NCI-H748 treated with DMSO at 0.1 percent for 48 hours (cell line): ENCODE measurements at places on chromosomes 7 and 10.
A peak's percentile ranks its signal among the peaks of the same experiment; 100 is the strongest.

DNA sequence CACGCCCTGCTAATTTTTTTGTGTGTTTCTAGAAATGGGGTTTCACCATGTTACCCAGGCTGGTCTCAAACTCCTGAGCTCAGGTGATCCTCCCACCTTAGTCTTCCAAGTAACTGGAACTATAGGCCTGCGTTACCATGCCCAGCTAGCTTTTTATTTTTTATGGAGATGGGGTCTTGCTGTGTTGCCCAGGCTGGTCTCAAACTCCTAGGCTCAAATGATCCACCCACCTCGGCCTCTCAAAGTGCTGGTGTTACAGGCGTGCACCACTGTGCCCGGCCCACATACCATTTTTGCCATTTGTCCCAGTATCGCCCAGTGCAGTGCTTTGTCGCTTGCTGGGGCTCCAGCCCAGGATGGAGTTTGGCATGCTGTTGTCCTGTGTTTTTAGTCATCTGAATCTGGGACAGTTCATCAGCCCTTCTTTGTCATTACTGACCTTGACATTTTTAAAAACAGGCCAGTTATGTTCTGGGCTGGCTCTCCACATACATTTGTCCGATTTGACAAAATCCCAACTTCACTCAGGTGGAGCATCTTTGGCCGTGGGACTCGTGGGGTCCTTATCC, 16.7 kb downstream of the FOXK1 start:
- no peak for DNase-seq

DNA sequence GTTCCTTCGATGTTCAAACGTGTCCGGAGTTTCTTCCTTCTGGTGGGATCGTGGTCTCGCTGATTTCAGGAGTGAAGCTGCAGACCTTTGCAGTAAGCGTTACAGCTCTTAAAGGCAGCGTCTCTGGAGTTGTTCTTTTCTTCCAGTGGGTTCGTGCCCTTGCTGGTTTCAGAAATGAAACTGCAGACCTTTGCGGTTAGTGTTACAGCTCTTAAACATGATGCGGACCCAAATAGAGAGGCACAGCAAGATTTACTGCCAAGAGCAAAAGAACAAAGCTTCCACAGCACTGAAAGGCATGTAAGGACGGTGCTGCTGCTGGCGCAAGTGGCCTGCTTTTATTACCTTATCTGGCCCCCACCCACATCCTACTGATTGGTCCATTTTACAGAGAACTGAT, 931.4 kb downstream of the IPMK start:
- no peak for DNase-seq

DNA sequence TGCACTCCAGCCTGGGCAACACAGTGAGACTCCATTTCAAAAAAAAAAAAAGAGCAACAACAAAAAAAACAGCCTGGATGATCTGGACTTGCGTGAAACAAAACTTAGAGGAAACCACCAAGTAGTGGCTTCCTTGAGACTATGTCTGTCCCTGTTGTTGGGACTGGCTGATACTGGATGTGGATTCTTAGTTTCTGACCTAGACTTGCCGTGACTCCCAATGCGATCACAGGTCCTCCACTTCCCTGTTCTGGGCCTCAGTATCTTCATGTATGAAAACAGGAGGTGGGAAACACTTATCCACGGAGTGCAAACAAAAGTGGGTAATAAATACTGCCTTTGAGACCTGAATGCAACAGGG, 125.7 kb downstream of the PRPF18 start:
- DNase-seq: no peak

DNA sequence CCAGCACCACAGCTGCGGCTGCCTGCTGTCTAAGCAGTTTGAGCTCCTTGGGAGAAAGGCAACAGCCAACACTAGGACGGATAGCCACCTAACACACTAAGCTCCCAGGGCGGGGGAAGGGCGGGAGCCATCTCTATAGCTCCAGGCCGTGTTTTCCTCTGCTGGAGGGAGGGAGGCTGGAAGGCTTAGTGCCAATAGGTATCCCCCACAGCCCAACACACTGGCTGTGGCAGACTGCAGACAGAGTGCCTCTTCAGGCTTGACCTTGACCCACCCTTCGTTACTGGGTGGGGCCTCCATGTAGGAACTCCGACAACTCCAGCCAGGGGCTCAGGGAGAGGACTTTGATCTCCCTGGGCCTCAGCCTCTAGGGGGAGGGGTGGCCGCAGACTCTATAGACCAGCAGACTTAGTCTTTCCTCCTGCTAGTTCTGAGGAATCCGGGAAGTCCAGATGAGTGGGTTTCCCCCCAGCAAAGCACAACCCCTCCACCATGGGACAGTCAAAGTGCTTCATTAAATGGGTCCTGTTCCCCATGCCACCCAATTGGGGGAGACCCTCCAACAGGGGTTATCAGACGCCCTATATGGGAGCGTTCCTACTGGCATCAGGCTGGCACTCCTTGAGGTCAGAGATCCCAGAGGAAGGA, 314.4 kb upstream of the MKI67 start:
- no peak for DNase-seq

DNA sequence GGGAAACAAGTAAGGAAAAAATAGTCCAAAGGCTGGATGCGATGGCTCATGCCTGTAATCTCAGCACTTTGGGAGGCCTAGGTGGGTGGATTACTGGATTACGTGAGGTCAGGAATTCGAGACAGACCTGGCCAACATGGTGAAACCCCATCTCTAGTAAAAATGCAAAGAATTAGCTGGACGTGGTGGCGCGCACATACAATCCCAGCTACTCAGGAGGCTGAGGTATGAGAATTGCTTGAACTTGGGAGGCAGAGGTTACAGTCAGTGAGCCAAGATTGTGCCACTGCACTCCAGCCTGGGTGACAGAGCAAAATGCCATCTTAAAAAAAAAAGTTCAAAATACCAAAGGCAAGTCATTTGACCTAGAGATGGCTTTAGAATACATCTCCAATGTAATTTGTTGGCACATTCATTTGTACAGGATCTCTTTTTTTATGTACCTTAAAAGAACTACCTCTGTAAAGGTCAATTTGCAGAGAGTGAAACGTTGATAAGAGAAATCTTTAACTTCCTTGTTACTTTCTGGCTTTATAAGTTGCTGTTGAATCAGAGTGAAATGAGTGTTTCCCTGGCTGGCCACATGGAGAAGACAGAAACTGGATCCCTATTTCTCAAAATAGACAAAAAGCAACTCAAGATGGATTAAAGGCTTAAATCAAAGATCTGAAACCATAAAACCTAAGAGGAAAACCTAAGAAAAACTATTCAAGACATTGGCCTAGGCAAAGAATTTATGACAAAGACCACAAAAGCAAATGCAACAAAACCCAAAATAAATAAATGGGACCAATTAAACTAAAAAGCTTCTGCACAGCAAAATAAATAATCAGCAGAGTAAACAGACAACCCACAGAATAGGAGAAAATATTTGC, 260.7 kb downstream of the KLF6 start:
- DNase-seq: no peak

DNA sequence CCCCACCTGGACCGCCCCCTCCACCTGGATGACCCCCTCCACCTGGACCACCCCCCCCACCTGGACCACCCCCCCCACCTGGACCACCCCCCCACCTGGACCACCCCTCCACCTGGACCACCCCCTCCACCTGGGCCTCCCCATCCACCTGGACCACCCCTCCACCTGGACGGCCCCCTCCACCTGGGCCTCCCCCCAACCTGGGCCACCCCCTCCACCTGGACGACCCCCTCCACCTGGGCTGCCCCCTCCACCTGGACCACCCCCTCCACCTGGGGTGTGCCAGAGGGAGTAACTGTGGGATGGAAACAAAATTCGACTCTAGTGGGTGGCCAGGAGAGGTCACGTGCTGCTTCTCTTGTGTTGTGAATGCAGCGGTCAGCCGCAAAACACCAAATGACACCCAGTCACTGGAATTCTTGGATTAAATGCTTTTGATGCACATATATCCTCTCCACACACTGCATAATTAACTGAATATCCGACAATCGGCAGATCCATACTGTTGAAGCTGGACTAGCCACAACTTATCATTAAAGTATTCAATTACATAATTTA, 316.7 kb downstream of the PTPRN2 start:
- no peak for DNase-seq

- DNase-seq: peak; percentile 1
Observed at GRCh38 chr7:71236230-71237105, 104.5 kb downstream of the GALNT17 start.

DNA sequence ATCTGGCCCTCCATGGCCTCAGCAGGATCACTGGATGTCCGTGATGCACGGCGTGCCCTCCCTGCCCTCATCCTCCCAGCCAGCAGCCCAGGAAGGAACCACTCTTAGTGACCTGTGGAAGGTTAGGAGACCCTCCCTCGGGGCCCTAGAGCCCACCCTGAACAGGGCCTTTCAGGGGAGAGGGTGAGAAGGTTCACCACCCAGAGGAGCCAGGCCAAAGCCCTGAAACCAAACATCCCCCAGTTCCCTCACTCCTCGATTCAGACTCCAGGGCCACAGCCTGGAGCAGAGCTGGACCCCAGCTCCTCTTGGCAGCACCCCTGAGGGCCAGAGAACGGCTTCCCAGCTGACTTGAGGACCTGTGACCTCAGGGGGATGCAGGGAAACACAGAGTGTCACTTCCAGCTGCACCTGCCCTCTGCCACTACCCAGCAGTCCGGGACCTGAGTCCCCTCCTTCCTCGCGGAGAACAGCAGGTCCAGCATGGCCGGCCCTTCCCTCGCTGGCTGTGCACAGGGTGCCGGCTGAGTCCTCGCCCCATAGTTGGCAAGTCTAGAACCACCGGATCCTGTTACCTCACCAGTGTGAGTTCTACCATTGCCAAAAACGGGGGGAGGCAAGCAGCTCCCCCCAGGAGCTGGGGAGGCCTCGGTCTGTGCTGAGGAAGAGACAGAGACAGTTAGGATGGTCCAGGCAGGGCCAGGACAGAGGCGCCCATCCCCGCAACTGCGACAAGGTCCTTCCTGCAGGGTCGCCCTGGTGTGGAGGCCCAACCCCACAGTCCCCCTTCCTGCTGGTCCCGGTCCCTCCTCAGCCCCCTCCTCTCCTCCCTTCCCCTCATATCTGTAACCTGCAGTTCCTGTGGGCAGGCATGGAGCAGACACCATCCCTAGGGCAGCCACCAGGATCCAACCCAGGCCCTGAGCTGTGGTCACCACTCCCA, 158.6 kb downstream of the NRF1 start:
- DNase-seq: no peak

DNA sequence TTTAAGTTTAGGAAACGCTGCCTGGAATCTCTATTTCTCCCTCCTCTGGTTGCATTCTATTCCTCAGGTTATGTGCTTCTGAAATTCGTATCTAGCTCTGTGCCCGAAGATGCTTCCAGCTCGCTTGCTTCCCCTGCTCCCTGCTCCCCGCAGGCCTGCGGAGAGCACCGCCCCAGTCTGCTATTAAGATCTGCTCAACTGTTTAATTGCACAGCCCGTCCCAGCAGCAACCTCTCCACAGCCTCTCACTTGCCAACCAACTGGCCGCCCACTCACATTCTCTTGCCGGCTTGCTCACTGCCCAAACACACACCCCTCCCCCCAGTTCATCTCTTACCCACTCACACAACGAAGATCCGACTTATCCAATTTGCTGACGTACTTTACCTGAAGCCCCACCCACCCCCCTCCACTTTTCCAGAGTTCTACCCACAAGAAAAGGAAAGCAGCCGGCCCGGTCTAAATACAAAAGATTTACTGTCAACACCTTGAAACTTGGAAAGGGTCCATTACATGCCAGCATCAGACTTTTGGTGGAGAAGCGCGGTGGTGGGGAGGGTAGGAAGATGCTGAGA, 167.3 kb upstream of the KLF14 start:
- no peak for DNase-seq

DNA sequence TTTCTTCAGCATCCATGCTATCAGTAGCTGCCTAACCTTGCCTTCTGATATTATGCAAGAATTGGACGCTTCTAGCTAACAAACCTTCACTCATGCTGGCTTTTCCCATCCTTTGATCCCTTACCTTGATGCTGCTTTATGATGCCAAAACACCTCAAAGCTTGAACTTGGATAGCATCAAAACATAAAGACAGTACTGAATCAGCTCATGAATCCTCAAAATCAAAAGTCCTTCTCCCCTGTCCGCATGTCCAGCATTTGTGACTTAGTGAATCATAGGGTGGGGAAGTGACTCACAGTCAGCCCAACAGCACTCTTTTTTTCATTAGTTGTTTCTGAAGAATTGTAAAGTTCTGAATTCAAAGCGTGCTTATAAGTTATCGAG, 89.5 kb upstream of the PIK3CG start:
- no peak for DNase-seq

DNA sequence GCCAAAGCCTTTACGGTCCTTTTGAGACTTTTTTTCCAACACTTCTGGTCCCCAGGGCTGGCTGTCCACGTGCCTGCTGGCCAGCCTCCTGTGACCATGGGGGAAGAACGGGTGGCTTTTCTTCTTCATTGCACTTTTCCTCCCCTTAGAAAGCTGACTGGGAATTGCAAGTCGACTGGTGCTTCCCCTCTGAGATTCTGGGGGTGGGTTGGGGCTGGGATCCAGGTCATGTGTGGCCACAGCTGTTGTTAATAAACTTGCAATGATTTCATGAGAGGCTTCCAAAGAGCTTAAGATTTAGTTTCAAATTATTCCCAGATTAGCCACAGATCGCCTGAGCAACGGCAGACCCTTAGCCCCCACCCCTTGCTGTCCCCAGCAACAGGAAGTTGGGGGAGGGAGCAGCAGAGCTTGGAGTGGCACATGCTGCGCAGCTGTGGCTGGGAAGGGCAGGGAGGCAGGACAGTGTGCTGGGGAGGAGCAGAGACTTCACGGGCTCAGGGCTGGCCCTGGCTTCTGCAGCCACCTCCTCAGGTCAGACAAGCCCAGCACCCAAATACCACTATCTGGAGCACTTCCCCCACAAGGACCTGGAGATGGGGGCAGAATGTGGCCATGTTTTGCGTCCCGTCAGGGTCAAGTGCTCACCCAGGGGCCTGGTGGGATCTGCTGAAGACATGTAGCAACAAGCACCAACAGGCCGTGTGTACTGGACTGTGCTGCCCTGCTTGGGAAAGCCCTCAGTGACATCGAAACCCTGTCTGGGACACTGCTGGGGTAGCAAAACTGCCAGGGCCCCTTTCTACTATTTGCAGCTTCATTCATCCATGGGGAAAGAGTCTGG, 147.1 kb downstream of the RNF216 start:
- no peak for DNase-seq

DNA sequence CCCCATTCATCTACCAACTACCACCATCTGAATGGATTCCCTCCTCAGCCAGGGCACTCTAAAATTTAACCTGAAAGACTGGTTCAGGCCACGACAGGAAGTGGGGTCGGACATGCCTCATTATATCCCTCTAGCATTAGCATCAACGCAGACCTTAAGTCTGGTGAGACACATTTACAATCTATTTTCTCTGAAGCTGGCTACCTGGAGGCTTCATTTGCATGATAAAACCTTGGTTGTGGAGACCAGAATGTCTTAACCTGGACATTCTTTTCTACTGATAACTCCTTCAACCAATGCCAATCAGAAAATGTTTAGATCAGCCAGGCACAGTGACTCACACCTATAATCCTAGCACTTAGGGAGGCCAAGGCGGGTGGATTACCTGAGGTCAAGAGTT, 42.3 kb downstream of the SVOPL start:
- no peak for DNase-seq

GRCh38 chr7:113922049-113922448, 3.2 kb upstream of the PPP1R3A start:
- no peak for DNase-seq

GRCh38 chr7:525740-526139, 6.1 kb upstream of the PDGFA start:
- no peak for DNase-seq

- DNase-seq: peak; percentile 9
Observed at GRCh38 chr10:47311932-47312662, 10.2 kb upstream of the GDF2 start.
